ENCODE measurements at places on chromosomes 3 and 15.

DNA sequence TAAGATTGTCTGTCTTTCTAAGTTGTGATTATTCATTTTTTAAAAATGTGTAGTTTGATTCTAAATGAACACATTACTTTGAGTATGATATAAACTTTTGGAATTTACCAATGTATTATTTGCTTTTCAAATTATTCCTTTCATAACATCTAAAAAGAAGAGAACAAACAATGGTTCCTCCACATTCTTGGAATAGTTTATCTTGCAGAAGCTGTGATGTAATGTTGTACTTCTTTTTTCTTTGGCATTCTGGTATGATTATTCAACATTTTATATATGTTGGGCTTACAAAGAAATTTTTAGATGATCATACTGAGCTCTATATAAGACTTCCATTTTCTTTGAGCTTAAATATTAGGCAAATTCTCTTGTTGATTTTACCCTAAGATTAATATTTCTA is 419.2 kb downstream of the DIPK2A start:
- DNase-seq: no peak

DNA sequence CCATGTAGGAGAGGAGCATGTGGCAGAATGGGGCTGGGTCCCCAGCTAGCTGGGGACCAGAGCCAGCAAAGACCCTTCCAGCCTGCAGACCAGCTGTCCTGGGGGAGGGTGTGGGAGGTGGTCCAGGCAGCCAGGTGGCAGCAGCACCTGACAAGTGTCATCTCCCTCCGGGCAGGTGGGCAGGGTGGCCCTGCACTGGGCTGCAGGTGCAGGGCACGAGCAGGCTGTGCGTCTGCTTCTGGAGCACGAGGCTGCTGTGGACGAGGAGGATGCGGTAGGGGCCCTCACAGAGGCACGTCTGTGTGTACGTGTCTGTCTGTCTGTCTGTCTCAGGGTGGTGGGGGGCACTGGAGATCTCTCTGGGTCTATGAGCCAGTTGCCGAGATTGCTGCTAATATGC is 5.5 kb downstream of the ANKDD1A start:
- DNase-seq: no peak

- DNase-seq: no peak
These were observed 763 bp upstream of the CNTN6 start for GRCh38 chr3:1092061-1092460.

DNA sequence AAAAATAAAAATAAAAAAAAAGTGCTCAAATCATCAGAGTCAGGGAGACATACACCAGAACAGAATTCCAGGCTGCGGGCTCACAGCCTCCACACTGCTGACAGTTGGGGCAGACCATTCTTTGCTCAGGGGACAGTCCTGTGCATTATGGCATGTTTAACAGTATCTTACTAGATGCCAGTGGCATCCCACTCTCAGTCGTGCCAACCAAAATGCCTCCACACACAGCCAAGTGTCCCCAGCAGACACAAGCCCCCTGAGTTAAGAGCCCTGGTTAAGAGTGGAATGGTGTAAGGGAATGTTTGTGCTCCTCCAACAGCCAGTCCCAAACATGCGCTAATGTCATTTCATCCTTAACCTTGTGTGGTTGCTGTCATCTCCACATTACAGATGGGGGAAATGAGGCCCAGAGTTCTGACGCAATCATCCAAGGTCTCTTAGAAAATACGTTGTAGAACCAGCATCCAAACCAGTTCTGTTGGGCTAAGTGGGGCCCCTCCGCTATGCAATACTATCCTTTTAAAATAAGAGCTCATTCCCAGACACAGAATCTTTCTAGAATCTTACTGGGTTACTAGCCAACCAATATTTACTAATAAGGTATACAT is 26.0 kb downstream of the CFAP92 start:
- DNase-seq: no peak

DNA sequence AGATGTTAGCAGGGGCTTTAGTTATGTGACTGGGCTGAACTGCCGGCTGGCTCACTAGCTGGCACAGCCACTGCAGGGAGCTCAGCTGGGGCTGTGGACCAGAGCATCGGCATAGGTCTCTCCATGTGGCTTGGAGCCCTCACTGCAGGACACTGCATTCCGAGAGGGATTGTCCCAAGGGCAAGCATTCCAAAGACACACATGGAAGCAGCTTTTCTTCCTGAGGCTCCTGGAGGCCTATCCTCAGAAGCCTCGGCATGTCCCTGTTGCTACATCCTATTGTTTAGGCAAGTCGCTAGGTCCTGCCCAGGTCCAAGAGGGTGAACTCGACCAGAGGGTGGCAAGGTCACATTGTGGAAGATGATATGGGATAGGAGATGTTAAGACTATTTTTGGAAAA is 209.8 kb downstream of the PLCL2 start:
- DNase-seq: no peak

DNA sequence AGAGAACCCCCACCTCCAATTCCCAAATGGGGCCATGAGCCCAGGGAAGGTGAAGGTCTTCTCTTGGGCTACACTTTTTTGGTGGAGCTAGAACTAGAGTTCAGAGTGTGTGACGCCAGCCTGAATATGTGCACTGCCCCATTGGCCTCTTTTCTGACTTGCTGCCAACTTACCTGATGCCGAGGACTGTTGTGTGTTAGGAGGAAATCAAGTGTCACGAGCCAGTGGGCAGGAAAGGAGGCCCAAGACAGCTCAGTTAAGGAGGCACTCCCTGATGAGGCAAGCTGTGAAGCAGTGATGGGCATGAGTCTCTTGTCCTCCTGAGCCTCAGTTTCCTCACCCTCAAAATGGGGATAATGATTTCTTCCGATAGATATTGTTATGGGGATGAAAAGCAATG is 107.8 kb downstream of the ANP32A start:
- no peak for DNase-seq

- no peak for DNase-seq
These were observed 176.5 kb downstream of the RAP2B start for GRCh38 chr3:153338487-153338886.

GRCh38 chr3:71565976-71566375 is 17.6 kb downstream of the FOXP1 start:
- no peak for DNase-seq

- no peak for DNase-seq
These were observed 185.5 kb downstream of the GAP43 start for GRCh38 chr3:115808816-115809215.

GRCh38 chr3:51336261-51336660 is 48.8 kb upstream of the MANF start:
- DNase-seq: no peak

GRCh38 chr3:21174461-21174860 is 576.5 kb downstream of the ZNF385D start:
- DNase-seq: no peak

DNA sequence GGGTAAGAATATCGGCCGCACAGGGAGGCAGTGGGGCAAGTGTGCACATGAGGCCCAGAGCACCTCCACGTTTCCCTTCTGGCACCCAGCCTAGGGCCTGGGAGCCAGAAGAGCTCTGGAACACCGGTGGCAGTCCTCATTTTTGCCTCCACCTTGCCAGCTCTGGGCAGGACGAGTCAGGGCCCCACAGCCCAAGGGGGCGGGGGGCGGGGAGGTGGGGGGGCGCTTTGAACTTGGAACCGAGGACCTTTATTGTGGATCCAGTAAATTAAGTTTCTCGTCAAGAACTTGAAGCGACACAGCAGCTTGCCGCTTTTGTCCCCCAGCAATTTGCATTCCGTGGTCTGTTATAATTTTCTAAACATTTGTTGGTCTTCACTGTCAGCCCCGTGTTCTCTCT is 66.8 kb downstream of the SLC6A11 start:
- DNase-seq: no peak

- no peak for DNase-seq
These were observed 183.6 kb downstream of the SHOX2 start for GRCh38 chr3:157922614-157923013.

DNA sequence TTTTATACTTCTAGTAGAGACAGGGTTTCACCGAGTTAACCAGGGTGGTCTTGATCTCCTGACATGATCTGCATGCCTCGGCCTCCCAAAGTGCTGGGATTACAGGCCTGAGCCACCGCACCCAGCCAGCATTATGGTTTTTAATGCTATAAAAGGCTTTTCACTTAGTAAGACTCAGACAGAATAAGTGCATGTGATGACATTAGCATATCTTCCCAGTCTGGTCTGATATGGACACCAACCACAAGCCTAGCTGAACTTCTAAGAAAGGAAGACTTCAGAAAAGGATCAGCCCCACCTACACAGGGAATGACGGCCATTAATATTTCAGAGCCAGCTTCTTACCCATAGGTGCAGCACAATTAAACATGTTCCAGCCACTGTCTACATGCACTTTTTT is 27.0 kb downstream of the GRK7 start:
- DNase-seq: no peak

GRCh38 chr3:130604806-130605205 is 87.8 kb downstream of the COL6A6 start:
- DNase-seq: no peak

DNA sequence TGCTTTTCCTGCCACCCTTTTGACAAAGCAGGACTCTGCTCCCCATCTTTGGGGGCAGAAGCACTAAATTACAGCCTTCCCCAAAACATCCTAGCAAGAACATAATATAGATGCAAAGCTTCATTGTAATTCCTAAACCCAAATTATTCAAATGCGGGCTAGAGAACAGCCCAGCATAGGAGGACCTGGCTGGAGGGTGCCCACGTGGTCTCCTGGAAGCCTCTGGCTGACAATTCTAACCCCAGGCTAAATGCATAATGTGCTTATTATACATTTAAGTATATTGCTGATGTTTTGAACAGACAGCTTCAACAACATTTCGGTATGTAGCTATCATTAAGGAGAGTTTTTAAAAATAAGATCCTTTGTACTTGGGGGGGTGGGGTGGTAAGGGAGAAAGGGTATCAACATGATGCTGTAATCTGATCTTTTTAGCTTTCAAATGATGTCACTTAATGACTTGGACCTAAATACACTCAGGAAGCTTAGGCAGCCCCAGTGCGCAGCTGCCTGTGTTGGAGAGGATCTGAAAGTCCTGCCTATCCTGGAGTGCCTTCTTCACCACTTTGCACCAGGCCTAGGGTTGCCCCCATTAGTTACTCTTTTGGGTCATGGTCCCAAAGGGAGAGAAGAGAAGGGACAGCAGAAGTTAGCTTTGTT is 57.2 kb upstream of the USP3 start:
- DNase-seq: peak; percentile 83

- no peak for DNase-seq
These were observed 303.6 kb upstream of the ARPP21 start for GRCh38 chr3:35335703-35336102.

DNA sequence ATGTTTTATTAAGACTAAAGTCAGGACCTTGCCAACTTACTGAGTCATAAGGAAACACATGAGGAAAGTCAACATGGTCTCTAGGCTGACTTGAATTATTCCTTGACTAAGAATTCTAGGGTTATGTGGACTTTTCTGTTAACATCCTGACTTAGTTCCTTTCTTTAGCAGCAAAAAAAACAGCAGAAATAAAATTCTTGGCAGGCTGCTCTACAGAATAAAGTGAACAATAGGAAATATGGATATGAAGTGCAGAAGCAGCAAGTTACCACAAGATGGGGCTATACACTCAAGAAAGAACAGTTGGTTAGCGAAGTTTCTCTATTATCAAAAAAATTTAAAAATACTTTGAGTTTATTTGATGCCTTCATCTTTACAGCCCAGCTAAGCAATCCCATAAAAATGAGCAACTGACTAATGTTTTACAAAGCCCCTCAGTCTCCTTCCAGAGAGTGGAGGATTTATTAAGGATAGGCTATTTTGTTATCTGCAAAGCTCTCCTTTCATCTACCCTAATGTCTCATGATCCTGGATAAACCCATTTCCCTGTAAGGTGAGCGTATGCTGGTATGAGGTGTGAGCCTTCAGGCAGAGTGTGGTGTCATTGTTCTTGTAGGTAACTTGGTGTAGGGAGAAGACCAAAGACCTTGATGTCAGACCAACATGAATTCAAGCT is 23.1 kb upstream of the MCCC1 start:
- DNase-seq: peak; percentile 76

DNA sequence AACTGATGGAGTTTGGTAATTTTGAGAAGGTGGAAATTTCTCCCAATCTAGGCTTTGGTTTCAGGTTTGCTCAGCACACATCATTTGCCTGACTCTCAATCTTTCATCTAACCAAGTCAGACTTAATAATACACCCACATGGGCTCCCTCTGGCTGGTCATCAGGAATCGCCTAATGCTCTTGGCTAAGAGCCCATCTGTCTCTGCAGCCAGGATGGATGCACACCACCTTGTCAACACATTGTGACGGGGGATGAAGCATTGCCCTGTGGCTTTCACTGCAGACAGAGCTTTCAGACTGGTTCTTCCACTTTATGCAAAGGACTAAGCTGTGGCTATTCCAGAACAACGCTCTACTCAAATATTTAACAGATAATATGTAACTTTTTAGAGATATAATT is 3.0 kb upstream of the HDGFL3 start:
- peak; percentile 17 for DNase-seq

DNA sequence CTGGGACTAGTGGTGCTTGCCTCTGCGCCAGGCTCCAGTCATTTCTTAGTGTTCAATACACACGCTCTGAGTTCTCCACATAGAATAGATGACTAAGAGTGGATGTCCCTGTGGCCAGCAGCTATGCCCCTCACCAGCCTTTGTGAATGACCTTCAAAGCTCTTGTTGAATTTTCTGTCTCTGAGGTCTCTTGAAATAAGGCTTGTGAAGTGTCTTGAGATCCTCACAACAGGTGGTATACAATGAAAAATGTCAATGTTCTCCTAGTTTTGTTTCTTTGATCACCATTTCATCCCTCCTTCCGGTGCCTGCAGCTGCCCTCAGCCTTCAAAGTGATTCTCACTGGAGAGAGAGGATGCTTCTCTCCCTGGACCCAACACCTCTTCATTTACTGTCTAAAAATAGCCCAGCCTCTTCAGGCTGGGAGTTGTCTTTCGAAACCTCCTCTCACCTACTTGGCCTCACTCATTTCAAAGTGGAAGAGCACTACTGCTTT is 5.4 kb downstream of the MAPKBP1 start:
- no peak for DNase-seq

GRCh38 chr15:60307034-60307433 is 90.8 kb downstream of the ANXA2 start:
- DNase-seq: no peak

DNA sequence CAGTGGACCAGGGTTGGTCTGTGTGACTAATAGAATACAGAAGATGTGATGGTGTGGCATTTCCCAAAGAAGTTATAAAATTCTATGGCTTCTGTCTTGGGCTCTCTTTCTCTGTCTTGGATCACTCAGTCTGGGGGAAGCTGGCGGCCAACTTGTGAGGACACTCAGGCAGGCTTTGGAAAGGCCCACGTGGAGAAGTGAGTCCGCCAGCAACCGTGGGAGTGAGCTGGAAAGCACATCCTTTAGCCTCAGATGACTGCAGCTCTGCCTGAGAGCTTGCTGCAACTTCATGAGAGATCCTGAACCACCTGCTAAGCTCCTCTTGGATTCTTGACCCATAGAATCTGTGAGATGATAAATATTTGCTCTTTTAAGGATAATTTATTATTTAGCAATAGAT is 72.0 kb upstream of the RASGRP1 start:
- DNase-seq: no peak

- no peak for DNase-seq
These were observed 8.5 kb upstream of the PLXND1 start for GRCh38 chr3:129614927-129615363.
